Fibroblast of skin of left biceps (primary cell): ENCODE measurements at places on chromosomes 1 and 21.

DNA sequence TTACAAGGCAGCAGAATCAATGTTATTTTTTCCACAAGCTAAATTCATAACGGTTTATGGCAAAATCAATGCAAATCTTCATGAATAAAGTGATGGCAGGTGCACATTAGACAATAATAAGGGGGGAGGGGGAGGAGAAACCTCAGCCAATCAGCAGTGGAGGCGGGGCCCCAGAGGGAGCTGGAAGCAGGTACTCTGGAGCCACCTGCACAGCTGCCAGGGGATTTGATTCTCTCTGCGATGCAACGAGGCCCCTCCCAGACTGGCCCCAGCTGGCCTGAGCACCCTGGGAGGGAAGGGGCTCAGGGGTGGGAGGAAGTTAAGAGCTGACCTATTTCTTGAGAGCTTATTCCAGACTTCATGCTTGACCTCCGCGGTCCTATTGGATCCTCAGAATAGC is 127.8 kb upstream of the IGSF21 start:
- no peak for DNase-seq

DNA sequence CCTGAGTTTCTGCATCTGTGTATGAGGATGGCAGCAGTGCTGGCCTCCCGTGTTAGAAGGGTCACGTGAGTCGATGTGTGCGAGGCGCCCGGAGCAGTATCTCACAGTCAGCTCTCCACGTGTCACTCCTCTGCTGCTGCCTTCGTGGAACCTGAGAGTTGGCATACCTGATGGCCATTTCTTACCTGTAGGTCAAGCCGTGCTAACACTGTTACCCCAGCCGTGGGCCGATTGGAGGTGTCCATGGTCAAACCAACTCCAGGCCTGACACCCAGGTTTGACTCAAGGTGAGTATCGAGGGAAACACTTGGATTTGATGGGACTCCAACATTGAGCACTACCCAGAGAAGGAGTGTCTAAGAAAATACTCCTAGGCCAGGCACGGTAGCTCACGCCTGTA is 10.7 kb downstream of the CDCA8 start:
- DNase-seq: no peak

DNA sequence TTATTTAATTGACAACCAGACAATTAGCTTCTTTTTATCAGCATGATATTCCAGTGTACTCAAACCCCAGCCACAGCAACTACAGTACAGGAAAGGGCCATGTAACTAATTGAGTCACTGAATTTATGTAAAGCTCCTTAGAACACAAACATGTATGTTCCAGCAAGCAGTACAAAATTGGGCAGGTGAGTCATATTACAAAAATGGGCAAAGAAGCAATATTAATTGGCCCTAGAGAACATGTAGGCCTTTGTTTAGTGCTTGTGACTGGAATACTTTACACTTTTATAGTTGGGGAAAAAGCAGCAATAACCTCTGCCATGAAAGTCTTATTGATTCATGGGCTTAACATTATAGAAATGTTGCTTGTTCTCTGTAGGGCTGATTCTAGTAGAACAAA is 31.8 kb downstream of the CLEC20A start:
- DNase-seq: peak; percentile 15

GRCh38 chr1:104932030-104932915 is 1182.6 kb downstream of the AMY1C start:
- no peak for DNase-seq

DNA sequence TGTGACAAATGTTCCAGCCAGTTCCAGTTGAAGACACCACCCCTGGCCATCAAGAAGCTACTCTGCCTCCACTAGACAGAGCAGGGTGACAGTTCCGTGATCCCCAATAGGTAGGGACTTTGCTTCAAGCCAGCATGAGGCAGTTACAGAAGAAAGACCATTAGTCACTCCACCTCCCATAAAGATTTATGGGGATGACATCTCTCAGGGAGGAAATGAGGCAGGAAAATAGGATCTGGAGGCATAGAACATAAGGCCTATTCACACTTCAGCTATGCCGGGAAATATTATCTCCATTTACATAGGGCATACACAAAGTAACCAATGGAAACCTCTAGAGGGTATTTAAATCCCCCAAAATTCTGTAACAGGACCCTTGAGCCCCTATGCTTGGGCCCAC is 3.5 kb upstream of the GBP7 start:
- no peak for DNase-seq
